ENCODE measurements at places on chromosomes 16 and 17. TPM values are rescaled to one million over a fixed set of nuclear protein-coding genes. Genes with fewer than 3 reads are reported as not detected.

The GPR142 gene
- not detected for total RNA-seq

- no peak overlapping the region for H3K4me3 ChIP-seq
- DNase-seq, result no peak
- H3K27me3 ChIP-seq, result peaks cover 25% of the 10 kb centered on the region
Observed at GRCh38 chr16:1335211-1335971, 1.9 kb downstream of the BAIAP3 start.

The DPEP2 gene
- 0.82 TPM for total RNA-seq

The CHST4 gene
- not detected for total RNA-seq

DNA sequence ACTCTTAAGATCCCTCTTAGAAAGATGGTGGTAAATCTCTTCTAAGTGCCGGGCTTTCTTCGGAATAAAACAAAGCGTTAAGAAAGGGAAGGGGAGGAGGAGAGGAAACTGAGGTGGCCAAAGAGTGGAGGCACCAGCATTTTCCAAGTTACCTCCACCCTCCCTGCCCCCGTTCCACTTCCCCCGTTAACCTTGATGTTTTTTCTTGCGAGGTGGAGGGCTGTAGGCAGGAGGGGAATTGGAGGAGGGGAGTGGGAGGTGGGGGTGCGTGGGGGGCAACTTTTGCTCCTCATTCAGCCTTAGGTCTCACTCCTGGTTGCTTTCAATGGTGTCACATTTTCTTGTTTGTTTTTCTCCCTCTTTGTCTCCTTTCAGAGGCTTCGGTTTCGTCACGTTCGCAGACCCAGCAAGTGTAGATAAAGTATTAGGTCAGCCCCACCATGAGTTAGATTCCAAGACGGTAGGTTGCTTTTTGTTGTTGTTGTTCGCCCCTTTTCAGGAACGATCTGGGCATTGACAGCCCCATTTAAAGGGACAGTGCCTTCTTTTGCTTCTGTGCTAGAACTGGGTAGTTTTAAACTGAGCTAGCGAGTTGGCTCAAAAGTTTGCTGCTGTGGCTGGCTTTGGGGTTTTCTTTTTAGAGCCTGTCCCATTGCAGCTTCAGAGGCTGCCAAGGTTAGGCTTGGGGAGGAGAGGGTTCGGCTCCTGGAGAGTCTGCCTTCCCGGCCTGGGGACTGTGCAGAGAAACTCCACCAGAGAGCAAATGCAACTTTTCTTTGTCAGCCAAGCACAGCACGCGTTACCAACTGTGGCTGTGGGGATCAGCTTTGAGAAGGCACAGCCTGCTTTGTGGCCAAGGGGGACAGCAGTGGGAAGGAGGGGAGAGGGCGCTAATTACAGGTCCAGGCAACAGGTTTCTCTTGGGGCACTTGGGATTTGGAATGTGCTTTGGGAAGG, 1.9 kb downstream of the MSI2 start:
- peaks cover 26% of the 10 kb centered on the region for H3K36me3 ChIP-seq

DNA sequence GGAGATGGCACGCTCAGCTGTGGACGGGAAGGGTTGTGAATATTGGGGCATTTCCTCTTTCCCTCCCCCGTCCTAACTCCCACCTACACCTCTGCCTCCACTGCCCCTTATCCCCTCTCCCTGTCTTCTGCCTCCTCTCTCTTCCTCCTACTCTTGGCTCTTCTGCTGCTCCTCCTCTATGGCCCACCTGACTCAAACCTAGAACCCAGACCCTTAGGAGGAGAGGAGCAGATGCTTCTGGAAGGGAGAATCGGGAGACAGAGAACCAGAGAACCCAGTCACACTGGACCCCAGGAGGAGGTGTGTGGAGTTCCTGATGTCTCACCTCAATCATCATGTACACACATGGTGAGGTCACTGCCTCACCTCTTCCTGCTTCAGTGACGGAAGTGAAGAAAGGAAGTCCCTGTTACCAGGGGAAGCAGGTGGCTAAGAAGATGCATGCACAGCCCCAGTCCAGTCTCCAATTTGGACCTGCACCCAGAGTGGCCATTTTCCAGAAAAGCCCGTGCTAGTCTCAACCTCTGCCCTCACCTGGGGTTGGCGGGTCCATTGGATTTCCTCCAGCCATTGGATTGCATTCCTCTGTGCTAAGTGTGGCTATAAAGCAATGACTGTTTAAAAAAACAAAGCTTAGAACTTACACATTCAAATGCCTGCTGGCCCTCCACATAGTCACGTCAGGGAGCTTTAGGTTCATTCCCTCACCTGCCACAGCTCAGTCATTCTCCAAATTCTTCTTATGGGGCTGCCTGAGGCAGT, 4.0 kb downstream of the RNF222 start:
- no peaks in the 10 kb centered on the region for H3K27me3 ChIP-seq
- H3K4me3 ChIP-seq, result no peak overlapping the region
- DNase-seq, result no peak

- DNase-seq, result no peak
- H3K27ac ChIP-seq, result no peak overlapping the region
- H3K36me3 ChIP-seq, result no peaks in the 10 kb centered on the region
Observed at GRCh38 chr17:52237151-52237550, 78.6 kb upstream of the CA10 start.

- H3K27ac ChIP-seq, result no peak overlapping the region
- no peaks in the 10 kb centered on the region for H3K36me3 ChIP-seq
- no peaks in the 10 kb centered on the region for H3K27me3 ChIP-seq
- no peak overlapping the region for H3K4me3 ChIP-seq
- no peak for DNase-seq
Observed at GRCh38 chr16:53597776-53598175, 94.8 kb upstream of the AKTIP start.

Data from psoas muscle (tissue), 8 donors.